ENCODE measurements at places on chromosomes 3 and 15.
A peak's percentile ranks its signal among the peaks of the same experiment; 100 is the strongest.

GRCh38 chr3:113204371-113204770 is 7.0 kb upstream of the BOC start:
- no peak for DNase-seq

- DNase-seq: no peak
These were observed 233.4 kb downstream of the MEX3B start for GRCh38 chr15:81812456-81812855.

DNA sequence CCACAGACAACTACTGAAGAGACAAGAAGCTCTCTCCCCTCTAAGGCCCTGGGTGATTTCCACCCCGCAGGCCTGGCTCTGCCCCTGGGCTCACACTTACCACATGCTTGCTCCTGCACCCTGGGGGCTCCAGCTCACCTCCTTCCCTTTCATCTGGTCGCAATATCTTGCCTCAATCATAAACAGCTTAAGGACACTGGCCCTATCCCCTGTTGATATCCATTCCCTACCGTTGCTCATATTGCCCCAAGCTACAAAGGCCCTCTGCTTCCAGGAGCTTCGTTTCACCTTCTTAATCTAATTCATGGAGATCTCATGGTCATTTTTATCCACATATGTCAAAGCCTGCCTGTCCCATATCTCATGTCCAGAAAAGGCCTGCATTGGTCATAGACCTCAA is 46.0 kb upstream of the TSEN2 start:
- DNase-seq: no peak

DNA sequence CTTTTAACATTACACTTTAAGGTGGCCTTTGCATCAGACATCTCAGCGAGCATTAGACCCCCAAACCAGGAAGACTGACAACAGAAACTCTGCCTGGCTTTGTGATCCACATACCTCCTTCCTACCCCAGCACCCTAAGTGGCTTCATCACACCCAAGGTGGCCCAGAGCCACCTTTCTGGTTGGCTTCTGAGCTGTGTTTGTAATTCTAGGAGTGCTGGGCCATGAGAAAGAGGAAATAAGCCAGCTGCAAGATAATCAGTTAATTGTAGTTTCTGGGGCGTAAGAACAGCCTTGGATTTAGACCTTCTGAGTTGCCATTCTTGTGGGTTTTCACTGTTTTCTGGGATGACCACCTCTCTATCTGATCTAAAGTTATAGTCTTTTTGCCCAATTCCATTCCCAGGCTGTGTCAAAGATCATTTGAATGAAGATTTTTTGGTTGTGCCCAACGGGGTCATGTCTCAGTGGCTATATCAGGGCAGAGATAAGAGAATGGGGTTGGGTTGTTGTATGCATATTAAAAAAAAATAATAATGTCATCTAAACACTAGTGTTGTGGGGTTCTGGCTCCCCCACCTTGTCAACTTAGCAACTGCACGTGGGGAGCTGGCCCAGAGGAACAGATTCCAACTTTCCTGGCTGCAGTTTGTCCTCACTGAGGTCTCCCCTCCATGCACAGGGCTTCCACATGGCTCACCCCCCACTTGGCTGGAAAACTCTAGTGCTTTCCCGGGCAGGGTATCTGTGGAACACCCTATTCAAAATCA is 234.8 kb upstream of the WNT5A start:
- peak; percentile 53 for DNase-seq

DNA sequence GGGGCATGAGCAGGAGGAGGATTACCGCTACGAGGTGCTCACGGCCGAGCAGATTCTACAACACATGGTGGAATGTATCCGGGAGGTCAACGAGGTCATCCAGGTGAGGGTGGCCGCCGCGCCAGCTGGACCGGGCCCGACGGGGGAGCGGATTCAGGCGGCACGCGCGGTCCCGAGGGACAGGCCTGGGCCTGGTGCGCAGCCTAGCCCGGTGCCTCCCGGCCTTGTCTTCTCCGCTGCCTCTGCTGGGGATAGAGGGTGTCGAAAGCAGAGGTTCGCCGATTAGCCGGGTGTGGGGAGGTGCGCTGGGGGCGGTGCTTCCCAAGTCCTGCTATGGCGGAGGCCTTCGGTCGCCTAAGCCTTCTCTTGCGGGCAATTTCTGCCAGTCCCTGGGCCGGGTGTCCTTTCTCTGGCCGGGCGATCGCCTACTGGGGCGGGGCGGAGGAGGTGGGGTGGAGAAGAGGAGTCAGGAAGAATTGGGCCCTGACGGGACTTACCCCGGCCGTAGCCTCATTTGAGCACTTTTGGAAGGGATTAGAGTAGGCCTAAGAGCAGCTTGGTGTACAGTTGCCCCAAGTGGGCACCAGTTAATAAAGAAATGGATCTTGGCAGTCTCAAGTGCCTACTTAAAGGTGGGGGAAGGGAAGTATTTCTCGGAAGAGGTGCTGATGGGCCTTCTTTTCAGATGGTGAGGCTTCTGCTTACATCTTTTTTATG is 940 bp downstream of the ARIH1 start:
- peak; percentile 84 for DNase-seq

DNA sequence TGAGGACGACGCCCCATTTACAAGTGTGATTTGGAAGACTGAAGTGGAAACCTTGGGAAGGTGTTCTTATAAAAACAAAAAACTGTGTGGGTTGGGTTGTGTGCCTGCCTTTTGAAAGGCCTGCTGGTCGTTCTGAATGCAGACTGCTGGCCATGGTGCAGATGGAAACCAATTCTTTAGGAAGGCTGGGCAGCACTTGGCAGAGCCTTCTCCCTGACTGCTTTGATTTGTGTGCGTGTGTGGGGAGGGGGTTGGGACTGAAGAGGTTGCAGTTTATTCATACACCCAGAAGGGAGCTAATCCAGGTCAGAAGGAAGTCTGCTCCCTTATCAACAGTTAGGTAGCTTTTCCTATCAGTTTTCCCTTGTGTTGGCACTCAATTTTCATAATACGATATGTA is 288.7 kb downstream of the SOX2 start:
- DNase-seq: peak; percentile 21

DNA sequence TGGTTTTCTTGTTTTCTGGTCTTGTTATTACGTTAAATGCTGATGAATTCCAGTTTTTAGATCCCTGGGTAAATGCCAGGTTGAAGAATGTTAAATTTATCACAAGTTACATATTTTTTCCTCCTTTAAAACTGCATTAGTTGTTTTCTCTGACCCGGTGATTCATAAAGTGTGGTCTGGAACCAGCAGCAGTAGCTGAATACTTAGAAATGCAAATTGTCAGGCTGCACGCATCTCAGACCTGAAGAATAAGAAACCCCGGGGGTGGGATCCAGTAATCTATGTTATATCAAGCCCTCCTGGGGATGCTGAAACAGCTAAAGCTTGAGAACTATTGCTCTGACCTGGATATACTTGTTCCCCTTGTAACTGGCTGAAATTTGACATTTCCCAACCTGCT is 69.1 kb downstream of the PEX5L start:
- peak; percentile 68 for DNase-seq

- DNase-seq: peak; percentile 12
These were observed 30.9 kb downstream of the CDC25A start for GRCh38 chr3:48157202-48157840.

DNA sequence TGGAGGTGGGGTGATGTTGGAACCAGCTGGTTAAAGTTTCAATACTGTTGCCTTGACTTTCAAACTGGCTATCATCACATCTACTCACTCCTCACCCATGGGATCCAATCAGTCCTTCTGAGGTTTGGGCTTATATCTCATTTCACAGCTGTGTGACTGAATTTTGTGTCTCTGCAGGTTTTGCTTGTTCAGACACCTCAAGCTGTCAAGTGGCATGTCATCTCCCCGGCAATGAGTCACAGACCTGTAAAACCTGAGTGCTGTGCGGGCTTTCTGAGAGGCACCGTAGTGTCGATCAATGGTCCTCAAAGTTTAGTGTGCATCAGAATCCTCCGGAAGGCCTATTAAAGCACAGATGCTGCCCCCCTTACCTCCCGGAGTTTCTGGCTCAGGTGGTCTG is 86.4 kb upstream of the RORA start:
- DNase-seq: no peak
